Cerebellar nuclear complex (tissue), 1 donor: ENCODE measurements at places on chromosomes 12 and 14.

DNA sequence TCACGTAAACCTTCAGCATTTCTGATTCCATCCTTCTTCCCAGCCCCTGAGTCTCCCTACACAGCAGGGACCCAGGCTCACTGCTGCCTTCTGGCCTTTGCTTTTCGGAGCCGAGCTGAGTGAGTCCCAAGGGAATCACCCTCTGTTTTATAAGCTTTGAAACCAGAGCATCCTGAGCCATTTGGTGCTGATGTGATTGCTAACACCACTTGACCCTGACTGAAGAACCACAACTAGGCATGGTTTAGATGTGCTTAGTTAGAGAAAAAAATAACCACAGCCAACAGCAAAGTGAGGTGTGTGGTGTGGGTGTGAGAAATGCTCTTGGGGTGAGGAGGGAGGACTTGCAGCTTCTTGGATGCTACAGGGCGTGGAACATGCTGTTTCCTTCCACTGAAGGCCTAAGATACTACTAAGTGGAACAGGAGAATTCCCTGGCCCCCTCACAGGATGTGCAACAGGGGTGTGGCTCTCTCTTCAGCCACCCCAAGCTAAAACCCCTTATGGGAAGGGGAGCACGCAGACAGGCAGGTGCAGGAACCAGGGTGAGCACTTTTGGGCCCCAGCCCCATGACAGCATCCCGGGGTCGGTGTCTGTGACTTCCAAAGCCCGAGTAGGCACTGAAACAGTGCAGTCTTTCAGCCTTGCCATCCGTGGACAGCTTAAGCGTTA, at the start of gene TC2N:
TSS of gene TC2N (minus strand) at position 221 of the 673 bp plus-strand sequence. CDS start 53,767 bp downstream, outside the sequence.
- no peak for DNase-seq

DNA sequence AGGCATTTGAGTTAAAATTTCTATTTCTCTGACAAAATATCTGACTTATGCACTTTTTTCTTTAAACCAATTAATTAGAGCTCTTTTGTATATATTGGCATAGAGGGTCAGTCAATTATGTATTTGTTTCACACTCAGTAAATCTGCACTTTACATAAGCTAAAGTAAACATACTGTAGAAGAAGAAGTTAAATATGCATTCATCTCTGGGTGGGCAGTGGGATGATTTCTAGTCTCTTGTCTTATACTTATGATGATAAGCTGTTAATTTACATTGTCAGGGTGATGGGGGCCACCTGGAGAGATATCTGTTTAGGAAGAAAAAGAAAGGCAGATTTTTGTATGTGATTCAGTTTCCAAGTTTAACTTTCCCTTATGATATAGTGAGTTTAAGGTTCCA, 330.8 kb downstream of the IPO8 start:
- DNase-seq, result no peak

DNA sequence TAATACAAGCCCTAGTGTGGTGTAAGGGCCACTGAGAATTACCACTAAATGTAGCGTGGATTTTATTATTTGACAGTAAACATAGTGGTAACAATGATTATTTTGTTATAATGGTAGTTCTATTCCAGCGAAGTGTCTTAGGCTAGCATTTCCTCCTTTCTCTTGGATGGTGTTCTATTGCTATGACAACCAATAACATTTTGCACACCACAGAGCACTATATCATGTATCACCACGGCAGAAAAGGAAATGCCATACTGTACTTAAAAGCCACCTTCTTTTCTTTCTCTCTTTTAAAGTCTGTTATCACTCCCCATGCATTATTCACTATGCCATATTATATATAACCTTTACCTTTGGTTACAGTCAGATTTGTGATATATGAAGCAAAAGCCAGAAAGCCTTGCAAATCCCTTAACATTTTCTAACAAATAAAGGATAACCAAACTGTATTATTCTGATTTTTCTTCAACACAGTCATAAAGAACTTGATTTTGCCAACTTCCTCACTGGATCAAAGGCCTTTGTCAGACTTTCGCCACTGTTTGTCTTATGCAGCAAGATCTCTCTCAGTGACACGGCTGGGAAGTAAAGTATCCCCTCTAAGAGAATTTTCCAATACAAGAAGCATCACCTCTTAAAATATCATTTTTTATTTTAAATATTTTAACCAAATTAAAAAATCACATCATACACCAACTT, 195.8 kb downstream of the FOXN3 start:
- no peak for DNase-seq

- DNase-seq, result no peak
Observed at GRCh38 chr12:93016752-93017350, 87.8 kb upstream of the EEA1 start.

DNA sequence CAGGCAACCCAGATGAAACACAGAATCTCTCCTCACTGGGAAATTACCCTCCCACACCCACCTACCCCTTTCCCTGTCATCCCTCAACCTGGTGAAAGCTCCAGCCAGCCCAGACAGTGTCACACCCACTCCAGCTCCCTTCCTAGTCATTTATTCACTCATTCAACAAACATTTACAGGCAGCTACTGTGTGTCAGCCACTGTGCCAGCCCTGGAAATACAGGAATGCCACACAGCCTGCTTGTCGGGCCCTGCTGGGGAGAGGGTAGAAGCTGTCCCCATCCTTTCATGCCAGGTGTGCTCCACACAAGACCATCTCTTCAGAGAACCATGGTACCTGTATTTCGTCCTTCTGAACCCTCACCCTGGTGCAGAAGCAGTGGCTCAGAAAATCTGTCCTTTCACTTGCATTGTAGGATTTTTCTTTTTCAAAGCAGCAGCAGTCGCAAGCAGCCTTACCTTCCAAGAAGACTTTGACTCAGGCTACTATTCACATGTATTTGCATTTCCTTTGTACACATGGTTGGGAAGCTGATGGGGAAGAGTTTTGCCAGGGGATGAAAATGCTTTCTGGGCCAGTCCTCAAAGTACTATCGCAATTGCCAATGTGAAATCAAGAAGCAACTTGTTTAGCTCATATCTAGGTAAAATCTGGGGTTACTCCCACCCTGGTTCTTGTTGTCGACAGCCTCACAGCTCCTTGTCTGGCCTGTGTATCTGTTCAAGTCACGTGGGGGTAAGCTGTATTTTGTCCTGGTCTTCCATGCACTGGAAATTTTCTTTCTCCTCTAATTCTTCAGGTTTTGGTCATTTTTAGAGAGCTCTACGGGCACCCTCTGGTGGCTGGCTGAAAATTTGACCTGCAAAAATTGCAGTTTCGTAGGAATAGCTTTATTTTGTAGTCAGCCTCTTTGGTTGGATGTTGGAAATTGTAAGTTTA, 147.4 kb upstream of the EGLN3 start:
- no peak for DNase-seq

DNA sequence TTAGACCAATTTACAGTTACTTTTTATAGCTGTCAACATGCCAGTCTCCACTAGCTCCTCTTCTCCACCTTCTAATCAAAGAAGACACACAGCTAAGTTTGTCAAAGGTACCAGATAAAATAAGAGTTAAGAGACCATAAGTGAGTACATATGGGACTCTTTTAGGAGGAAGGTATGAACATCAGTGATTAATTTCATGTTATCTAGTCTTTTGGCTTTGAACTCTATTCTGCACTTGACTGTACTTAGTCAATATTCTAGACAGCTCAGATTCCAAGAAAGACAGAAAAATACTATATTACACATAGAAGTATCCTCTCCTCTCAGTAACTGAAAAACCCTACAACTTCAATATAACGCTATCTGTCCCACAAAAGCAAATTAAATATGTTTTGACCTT, 28.1 kb downstream of the CAPRIN2 start:
- no peak for DNase-seq

GRCh38 chr14:56004786-56005185, 113.4 kb upstream of the PELI2 start:
- no peak for DNase-seq

- no peak for DNase-seq
Observed at GRCh38 chr12:52814710-52815155, 817 bp upstream of the KRT4 start.

DNA sequence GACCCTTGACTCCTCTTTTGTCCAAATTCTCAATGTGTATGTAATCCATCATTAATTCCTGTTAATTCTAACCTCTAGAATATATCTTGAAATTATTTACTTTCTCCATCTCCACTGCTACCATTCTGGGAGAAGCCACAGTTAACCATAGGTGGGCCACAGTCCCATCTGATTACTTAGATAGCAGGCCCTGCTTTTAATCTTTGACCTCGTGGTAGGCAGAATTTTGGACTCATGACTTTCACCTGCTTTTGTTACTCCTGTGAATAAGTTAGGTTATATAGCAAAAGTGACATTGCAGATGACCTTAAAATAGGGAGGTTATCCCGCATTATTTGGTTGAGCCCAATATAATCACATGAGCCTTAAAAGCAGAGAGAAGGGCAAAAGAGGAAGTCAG, 264.2 kb downstream of the GPHN start:
- no peak for DNase-seq

DNA sequence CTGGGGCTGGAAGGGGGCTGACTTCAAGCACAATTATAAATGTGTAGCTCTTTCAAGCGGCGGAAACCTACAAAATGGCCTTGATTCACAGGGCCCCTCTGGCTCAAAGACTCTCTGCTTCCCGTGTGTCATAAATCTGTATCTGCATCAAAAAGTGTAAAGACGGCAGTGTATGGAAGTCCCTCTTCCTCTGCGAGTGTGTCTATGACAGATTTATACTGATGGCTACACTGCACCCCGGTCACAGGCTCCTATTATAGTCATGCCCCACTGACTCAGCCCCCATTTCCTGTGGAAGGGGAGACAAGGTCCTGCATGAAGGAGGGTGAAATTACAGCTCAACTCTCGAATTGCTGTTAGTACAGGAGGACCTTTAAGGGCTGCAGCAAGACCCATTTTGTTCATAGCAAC, 68.6 kb downstream of the HMGA2 start:
- no peak for DNase-seq

GRCh38 chr12:119645535-119646059, 22.3 kb upstream of the PRKAB1 start:
- DNase-seq, result no peak

DNA sequence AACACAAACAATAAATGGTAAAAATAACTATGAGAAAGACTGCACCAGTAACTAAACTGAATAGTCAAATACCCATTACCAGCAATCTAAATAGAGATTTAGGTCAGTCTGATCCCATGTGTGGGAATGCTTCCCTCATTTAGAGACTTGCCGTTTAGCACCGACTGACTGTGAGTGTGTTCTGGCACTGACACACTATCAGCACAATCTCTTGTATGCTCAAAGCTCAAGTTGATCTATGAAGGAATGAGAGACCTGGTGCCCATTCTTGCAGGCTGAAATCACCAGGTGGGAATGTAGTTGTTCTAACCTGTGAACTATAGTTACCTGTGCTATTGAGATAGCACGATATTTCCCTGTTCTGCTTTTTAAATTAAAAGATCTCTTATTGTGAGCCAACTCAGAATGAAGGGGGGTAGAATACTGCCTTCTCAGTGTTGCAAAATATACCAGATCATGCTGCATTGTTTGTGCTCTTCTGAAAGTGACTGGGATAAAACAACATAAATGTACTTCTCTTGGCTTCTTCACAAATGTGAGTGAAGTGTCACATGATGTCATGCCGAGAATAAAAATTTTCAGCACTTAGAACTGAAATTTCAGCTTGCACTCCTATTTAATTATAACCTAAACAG, 99.6 kb downstream of the LIN7A start:
- DNase-seq, result peak; percentile 14

DNA sequence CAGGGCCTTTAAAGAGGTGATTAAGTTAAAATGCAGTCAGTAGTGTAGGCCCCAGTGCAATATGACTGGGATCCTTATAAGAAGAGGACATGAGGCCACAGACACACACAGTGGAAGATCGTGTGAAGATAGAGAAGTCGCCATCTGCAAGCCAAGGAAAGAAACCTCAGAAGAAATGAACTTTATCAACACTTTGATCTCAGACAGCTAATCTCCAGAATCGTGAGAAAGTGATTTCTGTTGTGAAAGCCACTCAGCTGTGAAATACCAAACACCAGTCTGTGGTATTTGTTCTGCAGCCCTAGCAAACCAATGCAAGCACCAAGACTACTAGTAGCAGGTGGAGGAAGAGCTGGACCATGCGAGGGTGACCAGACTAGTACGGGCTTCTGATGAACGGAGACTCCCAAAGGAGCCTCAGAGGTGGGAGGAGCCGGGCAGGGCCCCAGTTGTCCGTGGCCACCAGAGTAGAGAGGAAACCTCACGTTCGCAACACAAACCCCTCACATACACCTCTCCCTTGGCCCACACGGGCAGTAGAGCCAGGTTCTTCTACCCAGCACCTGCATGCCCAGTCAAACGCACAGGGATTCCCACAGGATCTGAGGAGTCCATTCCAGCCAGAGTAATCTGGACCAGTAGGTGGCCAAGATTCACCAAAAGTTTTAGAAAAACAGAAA, 243.0 kb downstream of the TTC8 start:
- no peak for DNase-seq

GRCh38 chr12:89185181-89185580, 167.1 kb downstream of the DUSP6 start:
- no peak for DNase-seq

DNA sequence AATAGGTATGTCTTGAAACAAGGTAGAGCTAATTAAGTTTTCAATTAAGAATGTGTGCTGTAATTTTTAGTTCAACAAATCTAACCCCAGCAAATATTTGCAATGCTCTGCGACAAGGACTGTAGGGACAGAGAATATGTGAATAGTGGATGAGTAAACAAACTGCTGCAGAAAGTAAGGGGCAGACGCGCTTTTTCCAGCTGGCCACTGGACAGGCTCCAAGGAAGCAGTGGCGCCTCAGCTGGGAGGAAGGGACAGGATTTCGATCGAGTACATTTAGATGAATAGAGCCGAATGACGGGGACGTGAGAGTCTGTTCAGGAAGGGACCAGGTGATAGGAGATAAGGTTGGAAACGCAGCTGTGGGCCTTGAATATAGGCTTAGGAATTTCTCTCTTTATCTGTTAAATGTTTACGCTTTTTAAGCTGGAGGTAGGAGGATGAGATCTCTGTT, 69.3 kb downstream of the ELK3 start:
- no peak for DNase-seq

GRCh38 chr14:99242238-99242637, 29.8 kb downstream of the BCL11B start:
- no peak for DNase-seq

DNA sequence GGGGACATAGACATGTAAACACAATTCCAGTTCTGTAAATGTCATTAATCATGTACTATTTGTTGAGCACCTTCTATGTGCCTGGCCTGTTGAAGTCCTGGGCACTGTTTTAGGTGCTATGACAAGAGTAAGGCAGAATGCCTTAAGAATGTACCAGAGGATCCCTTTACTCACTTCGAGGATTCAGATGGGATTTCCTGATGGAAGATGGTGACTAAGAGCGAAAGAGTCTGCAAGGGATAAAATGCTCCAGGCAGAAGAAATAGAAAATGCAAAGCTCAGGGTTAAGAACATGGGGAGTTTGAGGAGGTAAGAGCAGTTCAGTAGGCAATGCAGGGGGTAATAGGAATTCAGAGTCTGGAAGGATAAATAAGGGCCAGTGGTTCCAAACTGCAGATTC, 671.3 kb upstream of the TBX3 start:
- no peak for DNase-seq

GRCh38 chr12:1657688-1658087, 28.7 kb downstream of the WNT5B start:
- DNase-seq, result no peak

- no peak for DNase-seq
Observed at GRCh38 chr14:24818058-24818822, 184.2 kb upstream of the GZMB start.
